ENCODE measurements at places on chromosomes 16 and 17.

DNA sequence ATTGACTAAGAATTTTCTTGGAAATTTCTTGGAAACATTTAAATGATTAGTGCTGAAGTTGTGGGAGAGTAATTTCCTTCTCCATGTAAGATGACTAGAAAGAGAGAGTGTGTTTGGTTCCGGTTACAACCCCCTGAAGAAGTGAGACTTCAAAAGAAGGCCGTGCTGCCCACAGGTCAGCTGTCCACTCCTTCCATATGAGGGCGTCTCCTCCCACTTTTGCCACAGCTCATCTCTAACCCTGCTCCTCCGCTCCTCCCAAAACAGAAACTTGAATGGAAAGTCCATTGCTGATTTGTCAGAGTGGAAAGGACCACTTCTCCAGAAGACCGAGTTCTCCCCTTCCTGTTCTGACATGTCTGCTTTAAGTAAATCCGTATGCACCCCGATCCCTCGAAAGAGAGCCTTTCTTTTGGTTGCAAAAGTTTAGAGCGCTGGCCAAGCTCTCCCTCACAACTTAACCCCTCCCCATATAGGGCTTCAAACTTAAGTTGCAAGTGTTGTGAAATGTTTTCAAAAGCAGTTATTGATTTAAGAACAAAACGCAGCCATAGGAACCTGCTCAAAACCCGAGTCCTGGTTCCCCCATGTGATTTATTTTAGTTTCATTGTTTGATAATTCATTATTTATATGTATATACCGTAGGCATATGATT lies 129.5 kb downstream of the SOCS1 start:
- DNase-seq = no peak

GRCh38 chr17:35548208-35548810 lies 10.8 kb upstream of the SLFN12L start:
- DNase-seq = no peak

- no peak for DNase-seq
Measured at GRCh38 chr17:33779234-33779591, 475.9 kb upstream of the CCL2 start.

DNA sequence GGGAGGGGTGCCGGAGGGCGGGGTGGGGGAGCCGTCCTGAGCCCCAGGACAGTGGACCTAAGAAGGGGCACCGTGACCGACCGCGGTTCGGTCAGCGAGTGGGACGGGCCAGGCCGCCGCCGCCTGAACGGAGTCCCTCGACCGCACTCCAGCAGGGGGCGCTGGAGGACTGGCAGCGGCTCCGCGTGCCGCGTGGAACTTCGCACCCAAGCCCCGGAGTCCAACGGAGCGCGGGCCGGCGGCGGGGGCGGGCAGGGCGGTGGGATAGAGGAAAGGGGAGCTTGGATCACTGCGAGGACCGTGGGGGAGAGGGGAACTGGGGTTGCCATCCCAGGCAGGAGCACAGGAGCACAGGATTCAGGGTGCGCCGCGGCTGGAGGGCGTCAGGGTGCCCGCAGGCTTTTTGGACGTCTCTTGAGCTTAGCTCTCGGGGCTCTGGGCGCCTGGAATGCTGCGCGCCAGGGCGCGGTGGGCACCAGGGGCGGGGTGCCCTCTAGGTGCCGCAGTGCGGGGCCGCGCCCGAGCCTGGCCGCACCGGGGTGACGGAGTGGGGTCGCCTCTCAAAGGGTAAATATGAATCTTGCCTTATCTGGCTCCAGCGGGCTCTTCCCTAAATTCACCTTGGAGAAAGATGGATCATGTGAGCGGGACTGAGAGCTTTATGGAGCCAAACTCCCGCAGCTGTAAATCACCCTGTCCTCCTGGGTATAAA lies 379 bp upstream of the OTOP2 start:
- DNase-seq = no peak

DNA sequence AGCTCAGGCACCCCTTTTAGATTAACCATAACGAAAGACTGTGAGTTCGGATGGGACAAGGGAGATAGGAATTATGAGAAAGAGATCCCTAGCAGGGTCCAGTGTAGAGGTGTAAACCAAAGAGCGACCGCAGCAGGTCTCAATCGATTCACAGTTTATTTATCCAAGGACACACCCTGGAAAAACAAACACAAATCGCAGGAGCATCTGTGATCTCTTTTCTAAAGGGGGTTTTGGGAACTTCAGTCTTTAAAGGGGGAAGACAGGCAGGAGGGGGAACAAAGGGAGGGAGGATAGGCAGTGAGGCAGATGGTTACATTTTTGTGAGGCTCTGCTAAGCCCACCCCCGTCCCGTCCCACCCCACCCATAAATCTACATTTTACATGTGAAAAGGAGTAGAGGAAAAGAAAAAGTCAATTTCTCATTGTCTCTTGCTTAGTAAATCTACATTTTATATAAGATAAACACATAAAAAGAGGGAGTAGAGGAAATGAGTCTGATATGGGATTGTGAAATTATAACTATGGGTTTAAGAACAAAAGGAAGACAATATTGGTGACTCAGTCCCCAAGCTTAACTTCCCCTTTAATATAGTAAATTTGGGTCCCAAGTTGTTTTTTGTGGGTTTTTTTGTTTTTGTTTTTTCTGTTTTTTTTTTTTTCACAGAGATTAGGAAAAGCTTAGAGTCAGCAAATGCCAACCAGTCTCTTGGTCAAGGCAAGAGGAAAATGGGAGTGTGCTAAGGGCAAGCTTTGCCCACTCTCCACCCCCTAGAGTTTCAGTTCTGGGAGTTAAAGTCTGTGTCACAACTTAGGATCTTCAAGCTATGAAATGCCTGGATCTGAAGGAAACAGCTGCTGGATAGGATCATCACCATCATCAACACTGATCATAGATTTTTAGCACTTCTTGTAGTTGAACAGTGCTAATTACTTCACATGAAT lies 160.9 kb upstream of the CDH5 start:
- no peak for DNase-seq

GRCh38 chr17:61503961-61504360 lies 51.7 kb downstream of the TBX4 start:
- no peak for DNase-seq

GRCh38 chr17:18850679-18851078 lies 7.3 kb upstream of the PRPSAP2 start:
- DNase-seq = no peak

GRCh38 chr16:4437366-4437765 lies 11.7 kb downstream of the DNAJA3 start:
- DNase-seq = no peak

- DNase-seq = no peak
Measured at GRCh38 chr17:78991017-78991738, 11.5 kb upstream of the LGALS3BP start.

- no peak for DNase-seq
Measured at GRCh38 chr17:74028354-74029116, 174.9 kb upstream of the RPL38 start.

GRCh38 chr17:78300962-78301820 lies 58.7 kb downstream of the SOCS3 start:
- DNase-seq = no peak

DNA sequence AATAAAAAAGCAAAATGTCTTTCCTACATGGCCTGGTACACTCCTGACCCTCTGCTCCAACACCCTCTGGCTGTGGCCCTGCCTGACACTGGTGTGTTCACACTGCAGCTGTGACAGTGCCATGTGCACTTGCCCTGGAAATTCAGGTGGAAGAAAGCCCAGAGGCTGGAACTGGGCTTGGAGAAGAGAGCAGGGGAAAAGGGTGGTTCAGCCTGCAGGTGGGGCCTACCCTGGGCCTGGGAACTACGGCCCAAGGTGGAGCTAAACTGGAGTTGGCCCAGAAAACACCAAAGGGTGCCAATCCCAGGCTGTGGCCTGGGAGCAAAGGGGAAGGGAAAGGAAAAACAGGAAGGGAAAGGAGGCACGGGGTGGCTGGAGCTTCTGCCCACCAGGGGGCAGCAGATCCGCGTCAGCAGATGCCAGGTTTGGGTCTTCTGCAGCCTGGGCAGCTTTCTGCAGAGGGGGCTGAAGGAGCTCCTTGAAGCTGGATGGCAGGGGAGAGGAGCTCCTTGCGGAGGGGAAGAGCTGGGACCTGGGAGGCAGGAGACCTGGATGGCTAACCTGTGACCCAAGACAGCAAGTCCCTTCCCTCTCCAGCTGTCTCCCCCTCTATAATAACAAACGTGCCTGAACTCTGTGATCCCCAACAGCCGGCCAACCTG lies 15.4 kb upstream of the CTCF start:
- DNase-seq = no peak

DNA sequence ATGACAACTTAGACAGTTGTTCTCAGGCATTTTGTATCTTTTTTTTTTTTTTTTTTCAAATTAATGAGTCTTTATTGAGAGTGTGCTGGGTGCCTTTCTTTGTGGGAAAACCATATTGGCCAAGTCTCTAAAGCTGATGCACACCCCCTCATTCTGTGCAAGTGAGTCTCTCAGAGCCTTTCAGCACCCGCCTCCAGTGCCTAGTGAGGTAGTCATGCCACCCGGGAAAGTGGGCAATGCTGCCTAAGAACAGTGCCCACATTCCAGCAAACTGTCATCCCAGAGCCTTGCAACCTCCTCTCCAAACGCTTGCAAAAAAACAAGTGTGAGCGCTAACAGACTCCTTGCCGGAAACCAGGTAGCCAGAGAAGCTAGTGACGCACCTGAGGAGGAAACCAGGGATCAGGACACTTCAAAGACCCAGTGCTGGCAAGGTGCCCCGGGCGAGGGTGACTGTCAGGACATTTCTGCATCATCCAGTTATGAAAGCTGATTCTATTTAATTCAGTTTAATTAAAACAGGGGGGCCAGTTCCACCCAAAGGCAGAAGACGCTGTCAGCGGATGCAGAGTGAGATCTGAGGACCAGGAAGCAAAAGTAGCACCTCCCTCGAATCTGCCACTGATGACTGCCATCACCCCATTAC lies 34.9 kb downstream of the SMARCE1 start:
- no peak for DNase-seq

GRCh38 chr17:55683550-55684315 lies 38.9 kb downstream of the TMEM100 start:
- DNase-seq = no peak

- no peak for DNase-seq
Measured at GRCh38 chr17:82217120-82217529, 4.5 kb upstream of the CCDC57 start.

GRCh38 chr17:78524870-78525510 lies 52.2 kb downstream of the DNAH17 start:
- DNase-seq = no peak

DNA sequence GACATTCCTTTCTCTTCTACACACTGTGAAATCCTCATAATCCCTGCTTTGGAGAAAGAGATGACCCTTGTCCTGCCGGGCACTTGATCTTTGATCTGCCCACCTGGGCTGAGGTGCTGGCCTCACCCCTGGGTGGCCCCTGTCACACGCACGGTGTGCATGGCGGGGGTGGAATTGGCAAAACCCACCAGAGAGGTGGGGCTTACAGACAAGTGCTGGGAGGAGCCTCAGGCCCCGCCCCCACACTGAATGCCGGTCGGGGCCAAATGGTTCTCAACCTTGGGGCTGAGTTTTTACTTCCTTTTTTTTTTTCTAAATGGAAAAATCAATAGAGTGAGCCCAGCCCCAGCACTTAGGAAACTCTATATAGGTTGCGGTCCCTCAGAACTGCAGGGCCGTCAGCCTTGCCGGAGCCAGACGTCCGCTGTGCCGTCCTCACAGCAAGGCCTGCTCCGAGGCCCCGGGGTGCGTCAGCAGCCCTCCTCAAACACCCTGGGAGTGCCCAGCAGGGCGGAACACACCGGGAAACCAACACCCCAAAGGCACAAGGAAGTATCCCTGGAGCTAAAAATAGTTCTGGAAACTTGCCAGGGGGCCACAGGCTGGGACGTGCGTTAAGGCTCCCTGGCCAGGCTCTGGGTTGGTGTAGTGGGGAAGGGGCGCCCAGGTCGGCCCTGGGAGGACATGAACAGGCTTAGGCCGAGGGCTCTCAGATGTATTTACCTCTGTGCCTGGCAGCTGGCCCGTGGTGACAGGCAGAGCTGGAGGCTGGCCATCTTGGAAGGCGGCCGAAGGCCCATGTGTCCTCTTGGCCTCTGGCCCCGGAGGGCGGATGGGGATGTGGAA lies 11.0 kb downstream of the GPRC5C start:
- DNase-seq = no peak

DNA sequence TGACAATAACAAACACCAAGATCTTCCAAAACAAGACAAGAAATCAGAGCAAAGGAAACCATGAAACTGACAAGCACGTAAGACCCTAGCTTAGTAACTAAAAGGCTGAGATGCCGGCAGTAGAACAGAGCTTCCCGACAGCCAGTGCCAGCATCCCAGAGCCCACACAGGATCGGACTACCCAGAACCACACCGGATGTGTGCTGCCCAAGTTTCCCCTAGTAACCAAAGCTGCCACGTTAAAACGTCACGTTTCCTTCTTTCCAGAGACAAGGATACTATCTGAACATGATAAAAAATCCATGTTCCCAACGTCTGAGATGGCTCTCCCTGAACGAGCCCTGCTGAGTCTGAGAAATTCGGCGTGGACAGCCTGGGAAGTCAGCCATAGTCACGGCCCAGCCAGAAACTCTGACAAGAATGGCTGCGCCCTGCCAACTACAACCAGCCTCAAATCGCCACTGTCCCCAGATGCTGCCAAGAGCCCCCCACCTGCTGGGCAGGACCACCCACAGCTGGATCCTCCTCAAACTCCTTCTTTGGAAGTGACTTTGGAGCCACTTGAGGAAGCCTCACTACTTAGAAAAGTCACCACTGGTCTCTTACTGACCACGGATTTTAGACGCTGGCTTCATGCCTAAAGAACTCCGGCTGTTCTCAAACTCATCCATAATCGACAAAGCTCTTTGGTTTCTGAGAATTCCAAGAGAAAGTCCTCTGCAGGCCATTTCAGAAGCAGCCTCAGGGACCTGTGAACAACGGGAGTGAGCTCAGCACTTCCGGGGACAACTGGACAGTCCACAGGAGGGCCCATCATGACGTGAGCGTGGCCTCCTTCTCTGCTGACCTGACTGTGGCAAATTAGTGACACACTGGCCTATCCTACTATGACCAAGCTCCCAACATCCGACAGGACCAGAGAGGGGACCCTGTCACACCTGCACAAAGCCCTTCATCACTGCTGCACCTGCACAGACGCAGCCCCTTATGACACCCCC lies 16.7 kb downstream of the CCDC57 start:
- DNase-seq = no peak

- no peak for DNase-seq
Measured at GRCh38 chr17:3913531-3914311, 2.5 kb downstream of the P2RX1 start.

DNA sequence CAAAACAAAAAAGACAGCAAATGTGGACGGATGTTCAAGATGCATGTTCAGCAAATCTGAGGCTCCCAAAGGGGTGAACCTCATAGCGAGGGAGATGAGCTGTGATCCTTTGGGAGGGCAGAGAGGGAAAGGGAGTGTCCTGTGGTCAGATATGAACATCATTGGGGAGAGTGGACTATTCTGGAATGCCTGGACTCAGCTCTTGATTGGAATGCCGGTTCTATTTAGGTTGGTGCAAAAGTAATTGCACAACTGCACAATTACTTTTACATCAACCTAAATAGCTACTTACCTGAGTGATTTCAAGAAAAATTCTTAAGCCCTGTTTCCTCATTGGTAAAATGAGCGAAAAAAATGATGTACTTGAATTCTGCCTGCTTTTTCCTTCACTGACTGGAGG lies 89.6 kb downstream of the CACNG3 start:
- no peak for DNase-seq
